Inflammatory macrophage (primary cell): ENCODE measurements at places on chromosomes 5 and 9.

- DNase-seq = no peak
These were observed 47.8 kb downstream of the RETREG1 start for GRCh38 chr5:16568875-16569580.

DNA sequence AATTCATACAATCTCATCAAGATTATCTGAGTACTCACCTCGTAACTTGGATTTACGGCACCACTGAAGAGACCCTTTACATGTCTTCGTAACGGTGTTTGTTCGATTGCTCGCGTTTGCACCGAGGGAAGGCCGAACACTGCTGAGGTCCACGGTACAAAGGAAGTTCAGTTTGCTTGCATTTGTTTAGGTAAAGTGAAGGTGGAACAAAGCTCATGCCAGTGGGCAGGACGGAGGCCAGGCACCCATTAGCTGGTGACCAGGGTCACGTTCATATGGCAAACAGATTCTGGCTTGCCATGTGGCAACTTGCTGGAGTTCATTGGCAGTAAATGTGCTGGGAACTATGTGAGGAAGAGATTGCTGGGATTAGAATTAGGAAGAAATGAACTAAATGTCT, 164.8 kb downstream of the MACROH2A1 start:
- DNase-seq = no peak

GRCh38 chr5:6185574-6185973, 192.8 kb downstream of the MED10 start:
- DNase-seq = no peak

DNA sequence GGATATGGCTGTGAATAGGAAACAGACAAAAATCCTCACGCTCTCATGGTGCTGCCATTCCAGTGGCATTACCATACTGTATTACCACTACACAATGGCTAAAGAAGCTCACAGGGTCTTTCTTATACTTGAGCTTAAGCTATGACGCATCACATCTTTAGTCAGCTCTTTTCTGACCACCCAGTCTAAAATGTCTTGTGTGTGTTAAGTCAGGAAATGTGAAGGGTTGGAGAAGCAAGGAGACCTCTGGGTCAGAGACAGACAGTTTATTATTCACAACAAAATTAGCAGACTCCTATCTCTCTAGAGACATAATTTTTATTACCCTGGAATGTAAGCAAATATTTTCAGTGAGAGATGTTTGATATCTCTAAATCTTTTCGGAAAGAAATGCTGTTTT, 1583.2 kb upstream of the WWC1 start:
- no peak for DNase-seq

- no peak for DNase-seq
These were observed 22.7 kb upstream of the COL5A1 start for GRCh38 chr9:134618833-134619447.

- DNase-seq = no peak
These were observed 62.3 kb downstream of the PRDM6 start for GRCh38 chr5:123151227-123151909.

DNA sequence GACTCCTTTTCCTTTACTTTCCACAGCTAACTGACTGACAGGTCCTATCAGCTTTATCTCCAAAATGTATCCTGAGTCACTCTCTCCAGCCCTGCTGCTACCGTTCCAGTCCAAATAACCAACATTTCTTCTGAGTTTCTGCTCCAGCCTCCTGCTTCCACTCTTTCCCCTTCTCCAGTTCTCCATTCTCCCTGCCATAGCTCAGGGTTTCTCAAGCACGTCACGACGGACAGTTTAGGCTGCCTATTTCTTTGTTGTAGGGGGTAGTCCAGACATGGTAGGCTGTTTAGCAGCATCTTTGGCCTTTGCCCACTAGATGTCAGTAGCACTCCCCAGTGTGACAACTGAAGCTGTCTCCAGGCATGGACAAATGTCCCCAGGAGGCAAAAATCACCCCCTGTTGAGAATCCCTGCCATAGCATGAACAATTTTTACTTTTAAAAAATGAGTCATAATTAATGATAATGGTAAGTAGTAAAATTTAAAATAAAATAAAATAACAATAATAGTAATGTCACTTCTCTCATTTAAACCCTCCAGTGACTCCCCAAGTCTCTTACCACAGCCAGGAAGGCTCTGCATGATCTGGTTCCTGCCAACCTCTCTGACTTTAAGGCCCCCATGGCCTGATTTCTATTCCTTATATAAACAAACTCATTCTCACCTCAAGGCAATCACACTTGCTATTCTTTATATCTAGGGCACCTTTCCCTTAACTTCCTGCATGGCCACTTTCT, 105.4 kb upstream of the FER start:
- DNase-seq = peak; percentile 73

GRCh38 chr9:92942688-92943616, 4.4 kb upstream of the FGD3 start:
- no peak for DNase-seq

- DNase-seq = no peak
These were observed 42.5 kb downstream of the GNA14 start for GRCh38 chr9:77605449-77606220.

- no peak for DNase-seq
These were observed 24.4 kb upstream of the FNIP1 start for GRCh38 chr5:131821221-131821620.

DNA sequence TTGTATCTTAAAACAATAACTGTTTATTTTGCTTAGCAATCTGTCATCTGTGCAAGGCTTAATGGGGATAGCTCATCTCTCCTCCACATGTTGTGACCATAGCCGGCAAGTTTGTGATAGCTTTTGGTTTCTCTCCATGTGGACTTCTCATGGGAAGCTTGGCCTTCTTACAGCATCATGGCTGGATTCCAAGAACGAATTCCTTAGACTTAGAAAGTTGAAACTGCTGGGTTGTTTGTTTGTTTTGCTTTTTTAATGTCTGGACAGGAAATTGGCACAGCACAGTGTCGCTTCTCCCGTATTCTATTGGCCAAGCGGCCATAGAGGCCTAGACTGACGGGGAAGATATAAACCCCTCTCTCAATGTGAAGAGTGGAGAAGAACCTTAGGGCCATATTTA, 61.0 kb upstream of the PRDM9 start:
- no peak for DNase-seq

- no peak for DNase-seq
These were observed 589.1 kb upstream of the ADAMTS16 start for GRCh38 chr5:4551034-4551433.

GRCh38 chr5:947626-948471, 55.2 kb downstream of the TRIP13 start:
- no peak for DNase-seq

DNA sequence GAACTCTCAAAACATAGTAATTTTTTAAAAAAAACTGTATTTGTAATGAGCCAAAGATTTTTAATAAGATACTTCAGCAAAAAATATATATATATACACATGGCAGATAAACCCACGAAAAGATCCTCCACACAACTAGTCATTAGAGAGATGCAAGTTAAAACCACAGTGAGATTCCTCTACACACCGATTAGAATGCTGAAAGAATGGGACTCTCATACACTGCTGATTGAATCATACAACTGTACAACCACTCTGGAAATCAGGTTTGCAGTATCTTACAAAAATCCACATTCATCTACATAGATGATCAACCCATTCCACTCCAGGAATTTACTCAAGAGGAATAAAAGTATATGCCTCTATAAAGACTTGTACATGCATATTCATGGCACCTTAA, 43.7 kb downstream of the RASEF start:
- no peak for DNase-seq

DNA sequence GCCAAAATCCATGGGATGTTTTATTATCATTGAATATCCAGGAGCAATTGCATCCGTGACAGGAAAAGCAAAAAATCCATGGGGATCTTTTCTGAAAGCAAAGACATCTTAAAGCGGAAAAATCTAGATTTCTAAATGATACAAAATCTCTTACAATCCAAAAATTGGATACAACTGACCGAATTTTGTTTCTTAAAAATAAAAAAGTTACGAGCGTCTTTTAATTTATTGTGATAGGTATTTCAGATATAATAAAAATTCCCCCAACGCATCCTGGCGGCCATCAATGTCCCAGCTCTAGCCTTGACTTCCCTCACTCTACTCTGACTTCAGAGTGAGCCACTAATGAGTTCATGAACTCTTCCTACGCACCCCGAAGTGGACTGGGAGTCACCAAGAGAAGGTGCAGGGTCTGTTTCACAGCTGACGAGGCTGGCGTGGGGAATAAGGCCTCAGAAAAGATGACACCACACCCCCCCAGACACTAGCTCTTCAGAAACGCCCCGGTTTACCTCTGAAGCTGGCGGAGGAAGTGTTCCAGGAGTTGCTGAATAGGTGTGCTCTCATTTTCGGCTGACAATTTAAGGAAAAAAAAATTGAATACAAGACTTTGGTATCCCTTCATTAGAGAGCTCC, 3.4 kb downstream of the BRD9 start:
- DNase-seq = no peak
